ENCODE measurements at places on chromosomes 13 and 19. TPM values are rescaled to one million over a fixed set of nuclear protein-coding genes. Genes with fewer than 3 reads are reported as not detected.
A peak's percentile ranks its signal among the peaks of the same experiment; 100 is the strongest.

PNMA8A gene
- polyA plus RNA-seq: 89.7 TPM

- DNase-seq: no peak
These were observed 202.4 kb downstream of the RFC3 start for GRCh38 chr13:34020388-34020787.

TEX26 gene
- 1.9 TPM for polyA plus RNA-seq

- no peak for DNase-seq
These were observed 81.1 kb downstream of the CHST8 start for GRCh38 chr19:33702606-33703437.

SIGLEC14 gene
- 3.5 TPM for polyA plus RNA-seq

GRCh38 chr13:36882829-36883390 is 37.1 kb downstream of the SMAD9 start:
- DNase-seq: no peak

ZNF112 gene
- polyA plus RNA-seq: 14.4 TPM

DNA sequence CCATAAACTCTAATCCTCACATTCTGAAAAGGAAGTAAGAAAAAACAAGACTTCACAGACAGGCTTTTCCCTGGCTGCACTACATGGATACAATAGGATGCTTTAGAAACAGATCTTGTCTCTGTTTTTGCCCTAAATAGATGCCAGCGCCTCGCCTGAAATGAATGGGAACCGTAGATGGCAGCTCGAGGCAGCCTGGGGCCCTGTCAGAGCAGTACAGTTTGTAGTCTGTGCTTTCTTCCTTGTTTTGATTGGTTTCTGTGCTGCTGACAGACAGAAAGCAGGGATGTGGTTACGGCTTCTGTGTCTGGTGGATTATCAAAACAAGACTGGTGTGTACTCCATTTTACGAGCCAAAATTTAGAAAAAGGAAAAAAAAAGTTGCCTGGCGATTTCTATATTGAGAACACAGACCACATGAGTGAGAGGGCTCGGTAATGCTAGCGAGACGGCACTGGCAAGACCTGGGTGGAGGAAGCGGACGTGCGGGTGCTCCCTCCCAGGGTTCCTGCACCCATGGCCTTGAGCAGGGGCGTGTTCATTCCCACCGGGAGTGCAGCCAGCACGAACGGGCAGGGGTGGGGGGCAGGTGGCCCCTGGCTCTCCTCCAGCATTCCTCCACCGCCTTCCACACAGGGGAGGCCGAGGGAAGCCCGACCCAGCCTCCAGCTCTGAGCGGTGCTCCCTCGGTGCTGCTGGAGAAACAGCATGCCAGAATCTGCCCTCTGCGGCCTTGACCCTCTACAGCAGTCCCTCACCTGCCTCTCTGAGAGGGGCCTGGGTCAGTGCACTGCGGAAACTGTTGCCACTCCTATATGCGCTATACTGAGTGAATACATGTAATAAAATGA is 37.6 kb upstream of the C1QTNF9 start:
- peak; percentile 82 for DNase-seq

DNA sequence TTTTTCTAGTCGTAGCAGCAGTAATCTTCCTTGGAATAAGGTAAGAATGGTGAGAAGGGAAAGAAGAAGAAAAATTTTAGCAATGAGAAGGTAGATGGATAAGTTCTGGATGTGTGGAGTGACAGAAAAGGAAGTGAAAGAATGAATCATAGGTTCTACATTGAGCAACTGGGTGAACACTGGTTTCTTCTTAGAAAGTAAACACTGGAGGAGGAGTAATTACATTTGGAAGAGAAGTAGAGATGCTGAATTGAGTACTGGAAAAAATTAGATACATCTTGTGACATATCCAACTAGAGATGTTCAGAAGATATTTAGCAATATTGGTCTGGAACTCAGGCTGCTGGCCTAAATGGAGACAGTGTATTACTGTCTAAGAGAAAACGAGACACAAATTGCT is 148.5 kb downstream of the GPC5 start:
- no peak for DNase-seq

Data from spinal cord (tissue), 10 donors.